Activated CD4-positive, alpha-beta T cell treated with anti-CD3 and anti-CD28 coated beads, Interleukin-2, Interleukin-6, amounts not matched to agents 100 ng/mL and 50 ng/mL, durations not matched to agents 16 hours and 8 hours (primary cell): ENCODE measurements at places on chromosomes 1 and 21.

- peak; percentile 72 for DNase-seq
Observed at GRCh38 chr1:175146529-175147213, 45.9 kb downstream of the KIAA0040 start.

GRCh38 chr1:68495968-68496679 lies 758 bp downstream of the DEPDC1 start:
- peak; percentile 14 for DNase-seq

DNA sequence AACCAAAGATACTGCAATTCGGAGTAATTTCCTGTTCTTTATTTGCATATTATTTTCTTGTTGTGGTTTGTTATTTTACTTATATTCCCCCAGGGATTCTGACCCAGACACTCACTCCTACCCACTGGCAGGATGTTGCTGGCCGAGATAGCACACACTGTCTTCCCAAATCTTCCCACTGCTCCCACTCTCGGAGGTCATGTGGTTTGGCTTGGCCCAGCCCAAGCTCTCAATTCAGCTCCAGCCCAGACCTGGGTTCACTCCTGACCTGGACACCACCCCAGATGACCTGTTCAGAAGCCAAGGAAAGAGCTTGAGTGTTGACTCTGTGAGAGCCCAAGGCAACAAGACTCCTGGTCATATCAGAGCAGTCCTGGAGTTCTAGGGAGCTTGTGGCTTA lies 1.2 kb upstream of the FAM43B start:
- DNase-seq: no peak

- no peak for DNase-seq
Observed at GRCh38 chr1:26888231-26888630, 1.9 kb downstream of the GPN2 start.

DNA sequence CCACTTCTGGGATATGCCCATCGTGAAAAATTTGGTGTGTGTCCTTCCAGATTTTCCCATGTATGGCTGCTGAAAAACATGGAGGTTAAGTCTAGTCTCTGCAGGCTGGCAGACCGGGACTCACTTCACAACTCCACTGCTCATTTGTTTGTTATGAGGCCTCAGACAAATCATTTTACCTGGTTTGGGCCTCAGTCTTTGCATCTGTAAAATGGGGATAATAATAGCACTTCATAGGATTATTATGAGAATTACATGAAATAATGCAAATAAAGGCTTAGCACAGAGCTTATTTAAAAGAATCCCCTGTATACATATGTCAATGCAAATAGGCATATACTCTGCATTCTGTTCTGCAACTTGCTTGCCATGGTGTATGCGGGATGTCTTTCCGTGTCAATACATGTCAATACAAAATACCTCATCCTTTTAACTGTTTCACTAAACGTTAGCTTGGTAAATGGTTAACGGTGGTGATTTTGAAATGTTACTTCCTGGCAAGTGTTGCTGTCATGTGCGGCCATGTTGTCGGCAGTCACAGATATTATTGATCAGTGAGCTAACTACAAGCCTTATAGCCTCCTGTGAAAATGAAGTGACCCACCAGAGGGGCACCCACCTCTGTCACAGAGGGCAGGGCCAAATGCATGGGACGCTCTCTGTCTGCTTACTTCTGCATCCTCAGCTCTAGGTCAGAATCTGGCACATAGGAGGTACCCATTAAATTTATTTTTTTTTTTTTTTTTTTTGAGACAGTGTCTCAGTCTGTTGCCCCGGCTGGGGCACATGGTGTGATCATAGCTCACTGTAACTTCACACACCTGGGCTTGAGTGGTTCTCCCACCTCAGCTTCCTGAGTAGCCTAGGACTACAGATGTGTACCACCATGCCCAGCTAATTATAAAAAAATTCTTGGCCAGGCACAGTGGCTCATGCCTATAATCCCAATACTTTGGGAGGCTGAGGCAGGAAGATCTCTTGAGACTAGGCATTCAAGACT lies 4.3 kb downstream of the LCK start:
- DNase-seq: peak; percentile 74

GRCh38 chr1:110035236-110035752 lies 870 bp downstream of the STRIP1 start:
- DNase-seq: no peak

DNA sequence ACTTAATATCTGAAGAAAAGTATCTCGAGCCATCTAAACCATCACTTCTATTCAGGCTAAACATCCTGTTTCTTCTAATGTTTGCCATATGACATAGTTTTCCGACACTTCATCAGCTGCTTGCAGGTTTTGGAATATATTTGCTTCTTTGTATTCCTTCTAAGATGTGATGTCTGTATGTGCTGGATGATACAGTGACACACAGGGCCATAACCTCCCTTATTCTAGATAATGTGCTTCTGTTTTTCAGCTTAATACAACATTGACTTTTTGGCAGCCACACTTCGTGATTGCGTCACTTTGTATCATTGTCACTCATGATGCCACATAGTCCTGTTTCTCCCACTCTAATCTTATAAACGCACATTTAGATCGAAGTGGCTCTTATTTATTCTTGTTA lies 156.3 kb downstream of the CRB1 start:
- no peak for DNase-seq

- DNase-seq: no peak
Observed at GRCh38 chr1:45607404-45608074, 16.3 kb downstream of the CCDC17 start.

GRCh38 chr1:38454749-38455441 lies 404.7 kb downstream of the RRAGC start:
- DNase-seq: no peak

DNA sequence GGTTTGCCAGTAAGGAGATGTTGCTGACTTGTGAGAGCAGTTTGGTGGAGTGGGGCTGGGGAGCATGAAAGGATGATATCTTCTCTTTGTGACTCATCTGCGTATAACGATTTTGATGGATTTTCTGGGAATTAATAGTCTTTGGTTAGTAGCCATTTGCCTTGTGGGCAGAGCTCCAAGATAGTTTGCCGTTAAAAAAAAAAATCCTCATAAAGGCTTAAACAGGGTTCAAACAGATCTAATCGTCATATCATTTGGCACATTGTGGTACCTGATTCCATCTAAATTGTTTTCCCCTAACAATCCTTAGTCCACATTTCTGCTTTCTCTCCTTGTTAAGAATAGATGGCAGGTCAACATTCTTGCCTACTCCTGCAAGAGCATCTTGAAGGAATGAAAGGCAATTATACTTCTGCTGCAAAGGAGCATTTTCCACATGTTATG lies 168.0 kb downstream of the PPP1R12B start:
- no peak for DNase-seq

DNA sequence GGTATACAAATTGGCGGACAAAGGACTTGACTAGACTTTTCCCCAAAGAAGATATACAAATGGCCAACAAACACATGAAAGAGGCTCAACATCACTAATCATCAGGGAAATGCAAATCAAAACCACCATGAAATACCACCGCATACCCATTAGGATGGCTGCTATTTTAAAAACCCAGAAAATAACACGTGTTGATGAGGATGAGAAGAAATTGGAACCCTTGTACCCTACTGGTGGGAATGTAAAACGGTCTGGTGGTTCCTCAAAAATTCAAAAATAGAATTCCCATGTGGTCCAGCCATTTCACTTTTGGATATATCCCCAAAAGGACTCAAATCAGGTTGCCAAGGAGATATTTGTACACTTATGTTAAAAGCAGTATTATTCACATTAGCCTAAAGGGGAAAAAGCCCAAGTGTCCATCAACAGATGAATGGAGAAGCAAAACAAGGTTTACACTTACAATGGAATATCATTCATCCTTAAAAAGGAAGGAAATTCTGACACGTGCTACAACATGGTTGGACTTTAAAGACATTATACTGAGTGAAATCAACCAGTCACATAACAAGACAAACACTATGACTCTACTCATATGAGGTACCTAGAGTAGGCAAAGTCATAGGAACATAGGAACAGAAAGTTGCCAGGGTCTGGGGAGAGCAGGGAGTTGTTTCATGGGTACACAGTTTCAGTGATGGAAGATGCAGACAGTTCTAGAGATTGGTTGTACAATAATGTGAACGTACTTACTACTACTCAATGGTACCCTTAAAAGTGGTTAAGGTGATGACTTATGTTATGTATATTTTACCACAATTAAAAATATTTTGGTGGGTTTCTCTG lies 17.0 kb downstream of the CD34 start:
- DNase-seq: no peak

DNA sequence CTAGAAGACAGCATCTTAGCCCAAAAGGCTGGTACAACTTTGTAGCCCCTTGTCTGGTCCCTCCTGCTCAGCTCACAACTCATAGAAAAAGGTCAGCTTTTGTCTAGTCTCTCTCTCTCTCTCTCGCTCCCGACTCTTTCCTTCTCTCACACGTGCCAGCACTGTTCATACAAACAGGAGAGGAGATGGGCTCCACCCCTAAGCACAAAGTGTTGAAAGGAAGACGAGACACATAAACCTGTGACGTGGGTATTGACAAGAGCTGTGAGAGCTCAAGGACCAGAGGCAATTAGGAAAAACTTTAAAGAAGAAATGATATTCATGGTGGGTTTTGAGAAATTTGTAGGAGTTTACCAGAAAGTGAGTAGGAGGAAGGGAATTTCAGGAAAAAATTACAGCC lies 23.6 kb upstream of the KCNC4 start:
- no peak for DNase-seq

- DNase-seq: no peak
Observed at GRCh38 chr1:213452501-213452900, 401.5 kb downstream of the RPS6KC1 start.

- DNase-seq: no peak
Observed at GRCh38 chr1:236301958-236302335, 20.2 kb upstream of the ERO1B start.

DNA sequence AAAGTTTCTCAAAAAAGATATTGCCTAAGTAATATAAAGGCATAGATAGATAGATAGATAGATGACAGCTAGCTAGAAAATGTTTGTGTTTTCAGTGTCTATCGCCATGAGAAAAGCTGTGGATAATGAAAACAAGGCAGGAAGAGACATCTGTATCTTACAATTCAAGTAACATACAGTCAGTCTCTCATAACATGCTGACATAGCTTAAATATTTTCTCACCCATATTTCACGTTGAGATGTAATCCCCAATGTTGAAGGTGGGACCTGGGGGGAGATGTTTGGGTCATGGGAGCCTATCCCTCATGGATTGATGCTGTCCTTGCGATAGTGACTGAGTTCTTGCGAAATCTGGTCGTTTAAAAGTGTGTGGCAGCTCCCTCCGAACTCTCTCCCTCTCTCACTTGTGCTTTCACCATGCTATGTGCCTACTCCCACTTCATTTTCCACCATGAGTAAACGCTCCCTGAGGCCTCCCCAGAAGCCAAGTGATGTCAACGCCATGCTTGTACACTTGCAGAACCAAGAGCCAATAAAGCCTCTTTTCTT lies 856.8 kb upstream of the ADAMTS5 start:
- DNase-seq: no peak

DNA sequence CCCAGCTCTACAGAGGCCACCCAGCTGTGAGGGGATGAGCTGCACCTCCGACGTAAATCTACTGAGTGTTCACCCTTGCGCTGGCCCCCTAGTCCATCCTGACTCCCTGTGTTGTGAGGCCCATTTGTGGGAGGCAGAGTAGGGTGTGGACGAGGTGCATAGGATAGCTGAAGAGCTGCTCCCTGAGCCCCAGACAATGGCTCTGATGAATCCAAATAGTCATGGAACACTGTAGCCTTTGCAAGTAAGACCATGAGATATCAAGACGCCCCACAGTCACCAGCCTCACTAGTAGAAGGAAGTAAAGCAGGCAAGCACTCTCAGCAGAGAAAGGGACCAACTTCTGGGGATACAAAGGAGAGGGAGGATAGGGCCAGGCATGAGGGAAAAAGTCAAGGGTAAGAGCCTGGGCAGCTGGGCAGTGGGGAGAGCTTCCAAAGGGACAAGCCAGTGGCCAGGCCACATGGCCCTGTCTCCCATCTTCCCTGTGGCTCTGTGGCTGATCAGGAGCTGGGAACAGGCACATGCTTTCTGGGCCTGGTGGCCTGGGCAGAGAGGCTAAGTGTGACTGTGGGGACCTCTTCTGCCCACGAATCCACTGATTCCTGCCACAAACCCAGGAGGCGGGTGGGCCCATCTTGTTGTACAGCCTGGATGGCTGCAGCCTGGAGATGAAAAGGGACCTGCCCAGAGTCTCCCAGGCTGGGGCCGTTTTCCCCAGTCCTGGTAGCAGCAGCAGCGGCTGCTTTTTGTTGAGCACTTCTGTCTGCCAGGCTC lies 55.5 kb upstream of the EPS8L3 start:
- no peak for DNase-seq

DNA sequence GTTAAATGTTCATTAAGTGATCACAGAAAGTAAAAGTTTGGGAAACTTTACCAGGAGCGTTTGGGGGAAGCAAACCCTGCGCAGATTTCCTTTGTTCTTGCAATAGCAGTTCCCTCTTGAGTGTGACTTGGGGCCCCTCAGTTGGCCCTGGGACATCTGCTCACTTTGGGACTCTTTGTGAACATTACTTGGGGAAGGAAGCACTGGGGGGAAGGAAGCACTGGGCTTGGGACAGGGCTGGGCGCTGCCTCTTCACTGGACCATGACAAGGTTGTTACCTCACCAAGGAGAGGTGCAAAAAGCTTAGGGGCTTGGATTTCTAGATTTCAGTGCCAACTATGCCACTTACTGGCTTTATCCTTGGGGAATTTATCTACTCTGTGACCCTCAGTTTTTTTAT lies 63.5 kb downstream of the ETS2 start:
- DNase-seq: no peak

DNA sequence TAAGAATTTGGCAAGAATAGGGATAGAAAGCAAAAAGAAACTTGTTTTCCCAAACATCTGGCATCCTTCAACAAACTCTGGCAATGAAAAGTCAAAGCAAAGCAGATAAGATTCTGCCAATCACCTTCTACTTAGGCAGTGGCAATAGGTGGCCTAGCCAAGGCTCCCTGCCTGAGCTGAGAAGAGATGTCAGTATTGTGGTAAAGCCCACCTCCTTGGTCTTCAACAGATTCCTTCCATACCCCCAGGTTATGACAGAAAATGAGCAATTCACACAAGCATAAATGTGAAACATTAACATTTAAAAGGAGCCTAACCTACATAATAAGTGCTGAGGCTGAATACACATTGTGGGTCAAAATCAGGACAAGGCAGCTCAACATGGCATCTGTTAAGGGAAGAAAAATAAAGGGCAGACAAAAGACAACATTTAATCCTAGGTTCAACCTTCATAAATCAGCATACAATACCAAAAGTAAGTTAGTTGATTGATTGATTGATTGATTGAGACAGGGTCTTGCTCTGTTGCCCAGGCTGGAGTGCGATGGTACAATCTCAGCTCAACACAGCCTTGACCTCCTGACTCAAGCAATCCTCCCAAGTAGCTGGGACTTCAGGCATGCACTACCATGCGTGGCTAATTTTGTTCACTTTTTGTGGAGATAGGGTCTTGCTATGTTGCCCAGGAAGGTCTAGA lies 123.1 kb downstream of the AKT3 start:
- DNase-seq: no peak

- no peak for DNase-seq
Observed at GRCh38 chr1:220747437-220748088, 559 bp upstream of the MTARC2 start.

GRCh38 chr21:32578107-32578691 lies 7.1 kb downstream of the TCP10L start:
- DNase-seq: peak; percentile 42
